CD8-positive, alpha-beta memory T cell (primary cell): ENCODE measurements at places on chromosomes 12 and 14. TPM values are rescaled to one million over a fixed set of nuclear protein-coding genes. Genes with fewer than 3 reads are reported as not detected.

DNA sequence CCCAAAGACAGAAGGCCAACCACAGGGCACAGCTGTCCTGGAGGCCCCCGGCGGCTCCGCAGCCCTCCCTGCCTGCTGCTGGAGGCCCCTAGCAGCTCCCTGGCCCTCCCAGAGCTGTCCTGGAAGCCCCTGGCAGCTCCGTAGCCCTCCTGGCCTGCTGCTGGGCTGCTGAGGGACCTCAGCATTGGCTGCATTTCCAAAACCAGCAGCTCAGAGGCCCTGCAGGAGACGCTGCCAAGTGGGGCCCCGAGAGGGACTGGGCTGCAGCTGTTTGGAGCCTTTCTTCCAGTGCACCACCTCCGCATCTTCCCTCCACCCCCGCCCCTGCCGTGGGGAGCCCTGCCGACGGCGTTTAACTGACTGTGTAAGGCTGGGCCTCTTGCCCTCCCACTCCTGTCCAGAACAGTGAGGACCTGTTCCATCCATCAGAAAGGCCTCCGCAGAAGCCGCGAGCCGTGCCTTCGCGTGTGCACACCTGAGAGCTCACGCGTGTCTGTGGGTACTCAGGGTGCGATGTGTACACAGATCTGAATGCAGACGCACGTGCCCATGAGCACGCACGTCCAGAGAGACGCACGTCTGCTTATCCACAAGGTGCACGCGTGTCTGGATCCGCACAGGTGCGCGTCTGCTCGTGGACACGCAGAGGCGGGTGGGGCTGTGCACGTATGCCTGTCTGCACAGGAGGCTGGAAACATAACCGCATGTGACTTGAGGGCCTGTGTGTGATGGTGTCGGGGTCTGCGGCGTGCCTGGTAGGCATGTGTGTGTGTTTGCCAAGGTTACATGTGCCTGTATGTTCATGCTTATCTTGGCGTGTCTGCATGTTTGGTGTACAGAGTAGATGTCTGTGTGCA lies 57.0 kb upstream of the FBRSL1 start:
- DNase-seq, result no peak

The SLC10A1 gene
- not detected for total RNA-seq

The LTBR gene
- 0.51 TPM for total RNA-seq

The C14orf180 gene
- total RNA-seq, result not detected
